ENCODE measurements at places on chromosomes 5 and 9. TPM values are rescaled to one million over a fixed set of nuclear protein-coding genes. Genes with fewer than 3 reads are reported as not detected.

- no peaks in the 10 kb centered on the region for H3K27me3 ChIP-seq
- DNase-seq, result no peak
- H3K36me3 ChIP-seq, result no peaks in the 10 kb centered on the region
- no peak overlapping the region for H3K27ac ChIP-seq
- H3K4me1 ChIP-seq, result no peaks in the 10 kb centered on the region
Observed at GRCh38 chr9:1462626-1463308, 412.6 kb downstream of the DMRT2 start.

NEURL1B gene
- total RNA-seq, result 17.0 TPM

DNA sequence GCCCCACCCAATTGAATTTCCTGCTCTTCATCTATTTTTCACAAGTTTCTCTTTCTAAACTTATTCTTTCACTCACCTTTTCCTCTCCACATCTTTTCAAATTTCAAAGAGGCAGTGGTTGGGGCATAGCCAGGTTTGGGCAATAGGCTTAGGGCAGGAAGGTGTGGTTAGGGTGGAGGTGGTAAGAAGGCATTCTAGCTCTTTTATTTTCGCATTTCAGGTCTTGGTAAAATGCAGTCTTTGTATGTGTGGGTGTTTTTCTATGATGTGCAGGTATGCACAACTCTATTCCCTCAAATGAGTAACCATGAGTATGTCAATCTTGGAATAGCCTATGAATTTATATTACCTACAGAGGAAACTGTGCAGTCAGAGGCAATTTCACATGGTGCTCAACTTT is 129.8 kb upstream of the IFNE start:
- DNase-seq, result no peak
- H3K36me3 ChIP-seq, result no peaks in the 10 kb centered on the region
- no peaks in the 10 kb centered on the region for H3K4me1 ChIP-seq

DNA sequence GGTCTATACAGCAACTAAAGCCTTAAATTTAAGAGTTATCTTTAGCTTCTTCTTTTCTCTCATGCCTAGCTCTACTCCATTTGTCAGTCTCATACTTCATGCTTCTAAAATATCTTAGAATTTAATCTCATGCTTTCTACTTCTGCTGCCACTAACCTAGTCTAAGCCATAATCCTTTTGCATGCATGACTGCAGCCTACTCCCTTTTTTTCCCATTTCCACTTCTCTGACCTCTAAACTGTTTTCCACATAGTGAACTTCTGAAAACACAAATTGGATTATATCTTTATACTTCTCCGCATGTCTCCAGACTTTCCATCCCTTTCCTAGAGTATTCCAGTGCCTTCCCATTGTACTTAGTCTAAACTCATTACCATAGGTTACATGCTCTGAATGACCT is 193.0 kb downstream of the XRCC4 start:
- no peaks in the 10 kb centered on the region for H3K27me3 ChIP-seq

PCBD2 gene
- total RNA-seq, result 11.0 TPM
